ENCODE measurements at places on chromosomes 4 and X.

DNA sequence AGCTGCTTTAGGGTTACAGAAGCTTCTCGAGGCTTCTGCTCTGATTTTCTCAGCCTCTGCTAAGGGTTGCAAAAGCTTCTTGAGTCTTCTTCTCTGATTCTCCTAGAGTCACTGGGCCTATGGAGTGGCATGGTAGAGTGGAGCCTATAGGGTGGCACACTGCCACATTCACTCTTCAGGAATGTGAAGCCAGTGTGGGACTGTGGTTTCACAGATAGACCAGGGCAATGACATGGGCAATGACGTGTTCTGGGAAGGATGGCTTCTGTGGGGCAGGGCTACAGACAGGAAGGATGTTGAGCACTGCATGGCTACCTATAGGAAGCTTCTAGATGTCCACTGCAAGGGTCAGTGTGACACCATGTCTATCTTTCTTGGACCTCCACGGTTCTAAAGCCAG lies 11.0 kb upstream of the MAMLD1 start:
- no peak for DNase-seq

DNA sequence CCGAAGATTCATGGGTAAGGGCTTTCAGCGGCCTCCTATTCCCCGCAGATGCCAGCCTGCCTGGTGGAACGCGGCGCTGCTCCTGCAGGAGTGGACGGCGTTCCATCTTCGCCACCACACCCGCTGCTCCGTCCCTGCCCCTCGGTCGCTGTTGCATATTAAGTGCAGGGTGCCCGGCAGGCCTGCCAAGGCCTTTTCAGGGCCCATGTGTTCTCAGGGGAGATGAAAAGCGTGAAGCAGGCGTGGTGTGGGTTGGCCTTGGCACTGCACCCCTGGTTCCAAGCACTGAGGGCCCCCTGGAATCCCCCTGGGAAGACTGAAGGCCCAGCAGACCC lies 52.0 kb downstream of the SORCS2 start:
- DNase-seq: no peak

GRCh38 chr4:132669786-132670185 lies 479.3 kb upstream of the PCDH10 start:
- DNase-seq: no peak

GRCh38 chrX:151711154-151711553 lies 4.7 kb upstream of the FATE1 start:
- no peak for DNase-seq

DNA sequence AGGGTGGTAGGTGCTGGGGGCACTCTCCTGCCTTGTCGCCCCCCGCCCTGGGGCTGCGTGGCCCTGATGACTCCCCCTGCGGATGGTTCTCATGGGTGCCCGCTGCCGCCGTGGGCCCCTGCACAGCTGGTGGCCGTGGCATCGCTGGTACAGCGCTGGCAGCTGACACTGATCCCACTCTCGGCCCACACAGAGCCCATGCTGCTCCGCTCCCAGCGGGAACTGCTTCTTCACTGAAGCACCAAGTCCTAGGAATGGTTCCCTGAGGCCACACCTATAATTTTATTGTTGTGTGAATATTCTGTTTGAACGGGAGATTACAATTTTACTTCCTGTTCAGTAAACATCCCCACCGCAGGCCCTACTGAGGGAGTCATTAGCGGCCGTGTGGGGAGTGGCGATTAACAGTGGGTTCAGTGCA lies 138.6 kb upstream of the NKX1-1 start:
- DNase-seq: no peak

DNA sequence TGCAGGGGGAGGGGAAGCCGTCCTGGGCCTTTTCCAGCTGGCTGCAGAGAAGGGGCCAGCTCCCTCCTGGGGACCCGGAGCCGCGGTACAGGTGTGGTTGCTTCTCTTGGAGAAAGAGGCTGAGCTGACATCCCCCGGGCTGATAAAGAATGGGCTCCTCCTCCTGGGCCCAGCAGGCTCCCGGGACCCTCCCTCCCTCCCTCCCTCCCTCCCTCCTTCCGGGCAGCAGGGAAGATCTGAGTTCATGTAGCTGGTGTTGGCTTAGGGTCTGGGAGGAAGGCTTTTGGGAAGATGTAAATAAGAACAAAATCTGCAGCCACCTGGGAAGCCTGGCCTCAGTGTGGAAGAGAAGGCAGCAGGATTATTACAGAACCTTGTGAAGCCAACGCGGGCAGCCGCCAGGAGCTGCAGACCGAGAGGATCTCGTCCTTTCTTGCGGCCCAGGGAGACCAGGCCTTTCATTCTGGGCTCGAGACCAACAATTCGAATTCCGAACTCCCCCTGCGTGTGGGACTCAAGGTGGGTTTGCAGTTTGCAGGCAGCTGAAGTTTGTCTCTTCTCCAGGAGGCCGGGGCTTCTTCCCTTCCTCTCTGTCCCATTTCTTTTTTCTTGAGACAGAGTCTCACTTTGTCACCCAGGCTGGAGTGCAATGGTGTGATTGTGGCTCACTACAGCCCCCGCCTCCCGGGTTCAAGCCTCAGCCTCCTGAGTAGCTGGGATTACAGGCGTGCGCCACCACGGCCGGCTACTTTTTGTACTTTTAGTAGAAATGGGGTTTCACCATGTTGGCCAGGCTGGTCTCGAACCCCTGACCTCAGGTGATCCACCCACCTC lies at the start of gene PLCXD1:
Gene PLCXD1 (plus strand): TSS at position 216 of the 834 bp plus-strand sequence. CDS start 2,807 bp downstream, outside the sequence.
- DNase-seq: no peak
